ENCODE measurements at places on chromosomes 4 and X. TPM values are rescaled to one million over a fixed set of nuclear protein-coding genes. Genes with fewer than 3 reads are reported as not detected.

CPZ gene
- total RNA-seq: not detected

TMA16 gene
- total RNA-seq: 11.0 TPM

MAOB gene
- 27.3 TPM for total RNA-seq

DNA sequence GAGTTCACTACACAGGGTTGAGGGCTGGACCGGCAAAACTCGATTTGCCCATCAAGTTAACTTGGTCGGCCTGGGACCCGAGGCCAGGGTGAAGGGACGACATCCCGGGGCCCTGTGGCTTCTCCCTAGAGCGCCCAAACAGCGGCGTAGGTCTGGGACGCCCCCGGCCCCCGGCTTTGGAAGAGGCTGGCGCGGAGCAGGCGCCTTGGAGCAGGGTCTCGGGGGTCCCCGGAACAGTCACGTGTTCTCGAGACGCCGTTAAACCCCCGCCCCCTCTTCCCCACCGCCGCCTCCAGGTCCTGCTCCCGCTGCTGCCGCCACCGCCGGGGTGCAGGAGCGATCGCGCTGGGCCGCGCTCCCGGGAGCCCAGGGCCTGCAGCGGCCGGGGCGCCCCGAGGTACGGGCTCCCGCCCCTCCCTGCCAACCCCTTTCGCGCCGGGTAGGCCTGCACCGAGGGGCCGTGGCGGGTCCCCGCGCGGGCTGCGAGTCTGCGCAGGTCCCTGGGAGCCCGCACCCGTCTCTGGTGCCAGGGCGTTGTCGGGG is at the start of gene NPY5R:
TSS of gene NPY5R (plus strand) at position 289 of the 543 bp plus-strand sequence. CDS start 6,382 bp downstream, outside the sequence.
- no peak for DNase-seq

DNA sequence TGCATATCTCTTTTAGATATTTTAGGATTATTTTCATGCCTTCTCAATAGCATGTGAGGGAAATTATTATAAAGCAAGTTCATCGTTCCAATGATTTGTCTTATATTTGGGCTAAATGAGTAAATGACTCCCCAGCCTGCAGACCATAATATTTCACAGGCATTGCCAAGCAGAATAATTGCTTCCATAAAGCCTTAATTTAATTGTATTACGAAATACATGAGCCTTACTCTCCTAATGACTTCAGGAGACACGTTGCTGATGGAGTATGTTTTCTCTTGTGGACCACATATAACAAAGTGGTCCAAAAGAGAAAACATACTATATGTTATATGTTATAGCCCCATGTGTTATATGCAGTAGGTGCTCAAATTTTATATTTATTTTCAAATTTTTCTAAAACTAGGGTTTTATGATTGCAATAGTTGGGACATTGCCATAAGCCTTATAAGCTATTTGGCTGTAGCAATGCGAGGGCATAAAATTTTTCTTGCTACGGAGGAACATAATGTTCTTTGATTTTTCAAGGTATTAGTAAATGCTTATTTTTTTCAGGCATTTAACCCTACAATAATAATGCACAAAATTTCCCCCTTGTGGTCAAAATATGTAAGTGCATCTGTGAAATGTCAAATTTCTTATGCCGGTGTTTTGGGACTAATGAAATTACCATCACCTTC is 26.2 kb upstream of the TMPRSS11D start:
- no peak for DNase-seq

GRCh38 chr4:32429151-32429550 is 1709.0 kb downstream of the PCDH7 start:
- no peak for DNase-seq
